Left hindlimb (tissue), 1 donor: ENCODE measurements at places on chromosomes 4 and X.

GRCh38 chr4:40874901-40875300 lies 125.1 kb downstream of the NSUN7 start:
- no peak for DNase-seq

GRCh38 chr4:88963817-88964216 lies 93.2 kb downstream of the FAM13A start:
- DNase-seq, result no peak

GRCh38 chr4:124288706-124289486 lies 423.6 kb downstream of the ANKRD50 start:
- no peak for DNase-seq

- no peak for DNase-seq
These were observed 90.7 kb upstream of the ADRA2C start for GRCh38 chr4:3675251-3676115.

DNA sequence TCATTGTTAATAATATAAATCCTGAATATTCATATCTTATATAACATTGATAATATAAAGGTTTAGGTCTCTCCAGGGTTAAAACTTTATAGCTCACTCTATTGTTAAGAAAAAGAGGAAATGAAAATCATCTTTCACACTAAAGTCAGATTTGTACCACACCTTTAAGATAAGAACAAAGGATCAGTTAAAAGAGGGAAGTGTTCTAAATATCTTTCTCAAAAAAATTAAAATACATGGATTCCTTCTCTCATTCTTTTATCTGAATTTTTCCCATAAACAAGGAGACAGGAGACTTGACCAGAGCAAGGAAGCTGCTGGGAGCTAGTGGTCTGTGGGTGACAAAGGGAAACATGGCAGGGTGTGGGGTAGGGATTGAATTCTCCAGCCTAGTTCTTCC lies 323.0 kb upstream of the CPXCR1 start:
- DNase-seq, result no peak

GRCh38 chr4:21992330-21992729 lies 43.8 kb upstream of the KCNIP4 start:
- no peak for DNase-seq

- no peak for DNase-seq
These were observed 40.2 kb downstream of the HMX1 start for GRCh38 chr4:8831221-8832112.

DNA sequence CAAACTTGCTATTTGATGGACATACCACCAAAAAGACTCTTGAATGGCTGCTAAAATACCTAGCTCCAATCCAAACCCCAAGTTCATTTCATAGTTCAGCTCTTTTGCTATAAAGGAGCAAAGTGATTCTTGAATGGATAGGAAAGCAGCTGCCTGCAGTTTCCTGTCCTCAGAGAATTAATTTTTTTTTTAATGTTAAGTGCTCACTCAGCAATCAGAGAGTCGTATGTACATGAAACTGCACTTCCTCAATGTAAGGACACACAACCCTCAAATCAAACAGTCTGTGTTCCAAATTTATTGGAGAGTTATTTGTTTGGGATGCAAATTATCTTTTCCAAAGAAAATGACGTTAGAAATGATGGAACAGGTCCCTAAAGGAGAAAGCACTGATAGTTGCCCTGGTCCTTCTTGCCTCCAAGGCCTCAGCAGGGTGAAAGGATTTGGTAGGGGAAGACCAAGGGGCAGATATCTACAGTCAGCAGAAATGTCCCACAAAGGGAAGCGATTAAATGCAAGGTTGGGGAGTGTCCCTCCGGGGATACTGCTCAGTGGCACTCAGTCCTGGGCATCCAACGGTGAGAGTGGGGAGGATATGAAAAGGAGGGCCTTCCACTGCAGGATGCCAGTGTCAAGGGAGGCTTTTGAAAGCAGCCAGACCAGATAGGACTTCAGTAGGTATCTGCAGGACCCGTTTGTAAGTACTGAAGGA lies 67.2 kb upstream of the RASGEF1B start:
- DNase-seq, result no peak

GRCh38 chrX:132486599-132487178 lies 2.1 kb downstream of the MBNL3 start:
- DNase-seq, result no peak

DNA sequence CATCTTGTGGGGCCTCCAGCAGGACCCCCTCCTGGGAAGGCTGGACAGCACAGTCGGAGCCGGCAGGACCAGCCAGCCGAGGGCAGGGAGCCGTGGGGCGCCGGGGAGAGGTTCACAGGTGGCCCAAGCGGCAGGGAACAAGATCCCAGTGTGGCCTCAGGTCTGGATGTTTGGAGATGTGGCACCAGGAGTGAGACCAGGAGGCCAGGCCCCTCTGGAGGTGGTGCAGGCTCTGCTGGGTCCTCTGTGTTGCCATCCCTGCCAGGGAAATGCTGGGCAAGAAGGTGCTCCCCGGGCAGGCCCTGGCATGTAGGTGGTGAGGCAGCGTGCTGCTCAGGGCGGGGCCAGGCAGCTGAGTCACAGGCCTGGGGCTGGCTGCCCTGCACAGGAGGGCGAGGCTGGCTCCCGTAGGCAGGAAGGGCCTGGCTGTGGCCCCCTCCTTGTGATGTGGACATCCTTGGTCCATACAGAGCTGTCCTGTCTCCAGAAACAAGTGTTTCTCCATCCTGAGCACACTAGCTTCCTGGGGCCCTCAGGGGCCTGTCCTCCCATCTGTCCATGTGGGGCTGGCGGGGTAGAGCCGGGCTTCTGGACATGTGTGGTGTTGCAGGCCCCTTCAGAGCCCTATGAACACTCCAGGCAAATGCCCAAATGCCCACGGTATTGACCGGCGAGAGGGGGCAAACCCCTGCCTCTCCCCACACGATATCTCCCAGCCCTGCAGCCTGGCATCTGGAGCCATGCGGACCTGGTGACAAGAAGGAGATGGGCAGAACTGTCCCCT lies 4.8 kb upstream of the HGFAC start:
- no peak for DNase-seq

GRCh38 chr4:185512516-185512915 lies 22.8 kb downstream of the PDLIM3 start:
- DNase-seq, result no peak
